ENCODE measurements at places on chromosomes 1 and 21. TPM values are rescaled to one million over a fixed set of nuclear protein-coding genes. Genes with fewer than 3 reads are reported as not detected.

The HSPG2 gene
- total RNA-seq = 3,652 TPM

The PPP1R12B gene
- 8.1 TPM for total RNA-seq

The KIF21B gene
- total RNA-seq = 3.1 TPM

The ZNF670 gene
- total RNA-seq = 4.0 TPM

The RGS8 gene
- not detected for total RNA-seq

The APOBEC4 gene
- total RNA-seq = not detected

The SOAT1 gene
- total RNA-seq = 17.1 TPM

The SPRR2A gene
- not detected for total RNA-seq

The CASQ2 gene
- not detected for total RNA-seq

The TNFSF4 gene
- 11.7 TPM for total RNA-seq

The CHIA gene
- total RNA-seq = not detected

The SLC44A3 gene
- total RNA-seq = 1.5 TPM

The CFHR4 gene
- not detected for total RNA-seq

The ERICH3 gene
- total RNA-seq = not detected

The LORICRIN gene
- not detected for total RNA-seq

The GPR52 gene
- total RNA-seq = not detected

The GFI1 gene
- 0.35 TPM for total RNA-seq

The GORAB gene
- 9.7 TPM for total RNA-seq

The CTSK gene
- total RNA-seq = 5.5 TPM

The NCAM2 gene
- 7.6 TPM for total RNA-seq

The TMEM54 gene
- total RNA-seq = 64.8 TPM

The ASCL5 gene
- total RNA-seq = not detected

The USP25 gene
- 52.9 TPM for total RNA-seq

The LCE1C gene
- total RNA-seq = not detected

The PTAFR gene
- not detected for total RNA-seq

The KRTAP13-2 gene
- not detected for total RNA-seq

The PADI2 gene
- total RNA-seq = 0.18 TPM

The F5 gene
- total RNA-seq = not detected

The HES3 gene
- not detected for total RNA-seq

The AVPR1B gene
- not detected for total RNA-seq

The GRIK1 gene
- total RNA-seq = not detected

The LEMD1 gene
- not detected for total RNA-seq

The NTRK1 gene
- total RNA-seq = not detected

The NBPF20 gene
- total RNA-seq = 3.2 TPM

The PADI3 gene
- total RNA-seq = not detected

The KCNT2 gene
- total RNA-seq = 0.05 TPM

The HSD11B1 gene
- total RNA-seq = not detected

The SLC37A1 gene
- total RNA-seq = 13.6 TPM

The OLIG2 gene
- total RNA-seq = not detected

The GPR25 gene
- not detected for total RNA-seq

The AMY2A gene
- not detected for total RNA-seq

The EDN2 gene
- total RNA-seq = 0.53 TPM

The GIPC2 gene
- total RNA-seq = 0.15 TPM

The TFF2 gene
- total RNA-seq = not detected

The SLC5A9 gene
- not detected for total RNA-seq

The LAMB3 gene
- 24.5 TPM for total RNA-seq

The MNDA gene
- not detected for total RNA-seq

The NOS1AP gene
- 2.0 TPM for total RNA-seq

The SIM2 gene
- total RNA-seq = 1.7 TPM

The DIRAS3 gene
- total RNA-seq = 7.9 TPM

The GBP6 gene
- not detected for total RNA-seq

The SAMD11 gene
- not detected for total RNA-seq

The S100A2 gene
- total RNA-seq = 3.9 TPM

The LGR6 gene
- not detected for total RNA-seq

The OLFM3 gene
- total RNA-seq = not detected

The WDR47 gene
- 18.3 TPM for total RNA-seq

Data from glomerular endothelial cell (primary cell).